ENCODE measurements at places on chromosomes 6 and 20.

- no peak for DNase-seq
Observed at GRCh38 chr20:48603116-48603818, 224.5 kb downstream of the PREX1 start.

- peak; percentile 36 for DNase-seq
Observed at GRCh38 chr20:63082308-63082938, 75.7 kb upstream of the BHLHE23 start.

- no peak for DNase-seq
Observed at GRCh38 chr20:22400440-22400839, 183.9 kb downstream of the FOXA2 start.

DNA sequence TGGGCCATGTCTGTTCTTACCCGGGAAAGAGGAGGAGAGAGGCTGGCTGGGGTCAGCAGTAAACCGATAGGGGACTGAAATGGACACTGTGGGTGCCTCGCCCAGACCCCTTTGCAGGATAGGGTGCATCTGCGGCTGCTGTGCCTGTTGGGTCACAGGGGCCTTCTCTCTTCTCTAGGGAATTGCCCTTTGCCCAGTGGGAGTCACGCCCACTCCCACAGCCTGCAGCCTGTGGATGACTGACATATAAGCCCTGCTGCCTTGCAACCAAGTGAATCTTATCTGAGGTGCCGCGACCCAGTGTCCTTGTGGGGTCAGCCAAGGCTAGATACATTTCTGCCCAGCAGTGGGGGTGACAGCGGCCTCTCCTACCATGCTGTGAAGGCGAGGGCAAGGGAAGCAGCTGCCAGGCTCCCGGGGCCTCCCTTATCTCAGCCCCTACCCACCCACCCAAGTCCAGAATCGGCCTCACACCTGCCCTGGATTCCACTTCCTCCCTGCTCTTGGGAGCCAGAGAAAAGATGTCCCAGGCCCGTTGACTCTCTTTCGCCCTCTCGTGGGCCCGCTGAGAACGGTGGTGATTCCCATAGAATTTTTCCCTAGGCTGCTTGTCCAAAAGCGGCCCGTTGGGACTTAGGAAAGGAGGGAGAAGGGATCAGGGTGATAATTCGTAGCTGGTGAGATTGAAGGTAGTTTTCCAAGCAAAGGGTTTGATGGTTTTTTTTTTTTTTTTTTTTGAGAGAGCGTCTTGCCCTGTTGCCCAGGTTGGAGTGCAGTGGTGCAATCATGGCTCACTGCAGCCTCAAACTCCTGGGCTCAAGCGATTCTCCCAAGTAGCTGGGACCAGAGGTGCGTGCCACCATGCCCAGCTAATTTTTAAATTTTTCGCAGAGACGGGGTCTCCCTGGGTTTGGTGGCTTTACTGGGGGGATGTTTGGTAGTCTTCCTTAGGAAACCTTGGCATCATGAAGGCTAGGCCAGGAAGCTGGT is 76.4 kb upstream of the RNF24 start:
- peak; percentile 74 for DNase-seq

GRCh38 chr6:122766256-122766655 is 13.3 kb upstream of the FABP7 start:
- DNase-seq = no peak

Measured in D341Med (cell line).